ENCODE measurements at places on chromosomes 2 and 18.
A peak's percentile ranks its signal among the peaks of the same experiment; 100 is the strongest.

- DNase-seq, result peak; percentile 52
These were observed 15.5 kb upstream of the ECEL1 start for GRCh38 chr2:232502911-232503808.

GRCh38 chr18:31197676-31198075 lies 35.0 kb upstream of the DSC1 start:
- DNase-seq, result no peak

DNA sequence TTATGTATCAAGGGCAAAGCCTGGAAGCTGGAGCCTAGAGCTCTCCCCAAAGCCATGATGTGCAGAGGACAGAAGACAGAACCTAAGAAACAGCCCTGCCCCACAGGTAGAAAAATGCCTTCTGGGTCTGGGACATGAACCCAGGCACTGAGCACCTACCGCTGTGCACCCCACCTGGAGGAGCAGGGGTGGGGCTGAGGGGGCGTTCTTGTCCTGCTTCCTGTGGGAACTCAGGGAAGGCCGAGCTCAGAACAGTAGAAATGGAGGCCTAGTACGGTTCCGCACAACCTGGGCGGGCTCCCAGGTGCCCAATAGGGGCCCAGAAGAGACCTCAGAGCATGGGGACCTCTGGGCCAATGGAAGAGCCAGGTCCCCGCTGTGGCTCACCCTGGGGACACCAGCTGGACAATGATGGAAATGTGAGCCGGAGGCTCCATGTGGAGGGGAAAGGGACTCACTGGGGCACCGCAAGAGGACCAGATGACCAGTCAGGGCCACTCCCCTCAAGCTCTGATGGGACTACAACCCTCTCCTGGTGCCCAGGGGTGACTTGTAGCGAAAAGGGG lies 3.2 kb downstream of the CRACDL start:
- no peak for DNase-seq

DNA sequence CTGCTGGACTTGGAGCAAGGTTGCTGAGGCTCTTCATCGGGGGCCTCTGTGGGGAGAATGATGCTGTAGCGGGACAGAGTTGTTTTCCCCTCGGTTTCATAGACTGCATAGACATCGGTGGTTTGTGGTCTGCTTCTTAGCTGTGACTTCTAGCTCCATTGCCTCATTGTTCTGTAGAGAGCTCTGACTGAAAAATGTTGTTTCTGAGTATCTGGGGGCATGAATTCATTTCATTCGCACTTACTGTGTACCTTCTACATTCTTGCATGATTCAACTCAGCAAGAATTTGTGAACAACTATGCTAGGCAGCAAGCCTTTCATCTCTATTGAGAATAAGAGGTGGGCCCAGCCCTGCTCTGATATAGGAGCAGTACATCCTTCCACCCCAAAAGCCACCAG lies 406.8 kb downstream of the NBAS start:
- DNase-seq, result no peak

GRCh38 chr2:160224060-160224459 lies 24.0 kb upstream of the ITGB6 start:
- no peak for DNase-seq

GRCh38 chr2:181264001-181264400 lies 193.2 kb upstream of the ITGA4 start:
- DNase-seq, result no peak

DNA sequence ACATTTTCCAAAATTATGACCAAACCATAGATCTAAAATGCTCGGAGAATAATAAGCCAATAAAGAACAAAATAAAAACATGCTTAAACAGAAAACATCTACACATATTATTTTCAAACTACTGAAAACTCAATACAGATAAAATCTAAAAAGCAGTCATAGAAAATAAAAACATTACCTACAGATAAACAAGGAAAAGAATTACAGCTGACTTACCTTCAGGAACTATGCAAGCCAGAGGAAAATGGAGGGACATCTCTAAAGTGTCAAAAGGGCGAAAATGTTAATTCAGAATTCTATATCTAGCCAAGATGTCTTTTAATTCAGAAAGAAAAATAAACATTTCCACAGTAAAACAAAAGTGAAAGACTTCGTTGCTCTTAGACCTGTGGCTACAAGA lies 112.9 kb upstream of the GYPC start:
- DNase-seq, result no peak

DNA sequence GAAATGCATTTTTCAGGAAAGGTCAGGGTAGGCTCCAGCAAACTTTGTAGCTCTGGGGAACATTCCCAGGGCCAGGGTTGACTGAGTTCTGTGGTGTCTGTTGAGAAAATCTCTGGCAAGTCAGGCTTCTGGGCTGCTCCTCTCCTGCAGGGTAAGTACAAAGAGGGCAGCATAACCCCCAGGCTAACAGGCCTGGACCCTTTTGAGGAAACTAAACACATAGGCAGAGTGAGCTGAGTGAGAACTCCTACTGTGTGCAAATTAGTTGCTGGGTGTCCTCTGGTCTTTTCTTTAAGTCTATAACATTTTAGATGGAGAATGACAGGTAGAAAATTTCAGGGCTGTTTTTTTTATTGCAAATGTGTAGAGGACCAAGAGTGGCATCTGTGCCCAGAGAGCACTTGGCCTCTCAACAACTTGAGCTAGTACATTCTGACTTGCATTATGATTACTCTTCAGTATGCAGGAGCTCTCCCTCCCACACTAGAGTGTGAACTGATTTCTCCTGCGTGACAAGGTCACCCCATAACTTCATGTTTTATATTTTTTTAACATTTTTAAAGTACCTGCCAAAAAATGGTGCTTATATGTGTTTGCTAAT lies 49.9 kb downstream of the GPR39 start:
- DNase-seq, result no peak

DNA sequence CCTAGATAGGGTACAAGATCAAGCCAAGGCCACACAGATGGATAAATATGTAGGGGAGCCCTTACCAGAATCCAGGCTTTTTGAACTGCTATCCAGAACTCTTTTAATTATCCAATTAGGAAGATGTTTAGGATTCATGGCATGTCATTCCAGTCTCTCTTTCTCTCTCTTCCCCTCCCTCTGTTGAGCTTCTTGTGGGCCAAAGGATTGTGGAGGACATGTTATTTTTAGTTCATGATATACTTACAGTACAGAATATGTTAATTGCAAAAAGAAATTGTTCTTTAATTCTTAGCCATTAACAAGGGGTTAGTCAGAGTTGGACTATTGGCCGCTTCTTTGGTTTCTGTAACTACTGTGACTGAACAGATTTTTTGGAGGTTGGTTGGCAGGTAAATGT lies 113.0 kb downstream of the SETBP1 start:
- DNase-seq, result no peak

- DNase-seq, result no peak
These were observed 2.2 kb downstream of the EPHA4 start for GRCh38 chr2:221569871-221570270.

DNA sequence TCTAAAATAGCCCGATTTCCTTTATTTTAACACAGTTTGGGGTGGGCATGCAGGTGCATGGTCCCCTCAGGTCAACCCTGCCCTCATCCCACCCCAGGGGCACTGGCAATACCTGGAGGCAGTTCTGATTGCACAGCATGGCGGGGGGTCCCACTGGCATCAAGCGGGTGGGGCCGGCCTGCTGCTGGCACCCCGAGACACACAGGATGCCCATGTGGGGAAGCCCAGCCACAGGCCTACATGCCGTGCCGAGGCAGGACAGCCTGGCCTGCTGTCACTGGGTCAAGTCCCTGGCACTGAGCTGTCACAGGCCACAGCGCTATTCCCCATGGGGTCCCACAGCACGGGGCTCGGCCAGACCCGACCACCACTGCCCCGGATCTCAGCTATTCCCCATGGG lies 11.9 kb upstream of the KCNG2 start:
- DNase-seq, result no peak

DNA sequence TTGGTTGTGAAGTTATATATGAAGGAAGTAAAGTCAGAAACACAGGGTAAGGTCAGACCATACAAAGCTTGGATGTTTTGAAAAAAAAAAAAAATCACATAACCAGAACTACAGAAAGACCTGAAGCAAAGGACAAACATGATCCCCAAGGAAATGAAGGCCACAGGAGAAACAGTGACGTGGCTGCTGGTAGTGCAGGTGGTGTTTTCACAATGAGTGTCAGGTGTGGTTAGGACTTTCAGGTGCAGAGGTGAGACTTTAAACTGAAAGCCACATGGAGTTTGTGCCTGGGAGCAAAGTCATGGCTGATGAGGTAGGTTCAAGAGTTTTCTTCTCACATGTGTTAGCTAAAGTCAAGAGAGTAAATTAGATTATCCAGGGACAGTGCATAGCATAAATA lies 270.7 kb downstream of the PIEZO2 start:
- DNase-seq, result no peak

GRCh38 chr2:99867770-99868169 lies 274.6 kb downstream of the AFF3 start:
- no peak for DNase-seq

DNA sequence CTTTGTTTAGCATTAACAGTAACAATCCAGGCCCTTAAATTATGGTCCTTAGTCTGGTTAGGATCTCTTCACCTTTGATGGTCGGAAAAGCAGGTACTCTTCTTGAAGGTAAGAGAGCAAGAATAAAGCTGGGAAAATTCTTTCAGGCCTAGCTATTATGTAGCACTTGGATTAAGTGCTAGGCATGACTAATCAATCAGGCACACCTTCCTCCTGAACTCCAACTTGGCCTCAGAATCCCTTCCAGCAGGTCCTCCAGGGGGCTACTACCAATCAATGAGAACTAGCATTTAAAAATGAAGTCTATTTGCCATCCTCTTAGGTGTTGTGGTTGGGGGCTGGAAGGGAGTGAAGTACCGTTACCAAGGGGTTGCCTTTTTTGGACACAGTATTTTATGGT lies 3.7 kb downstream of the SMYD1 start:
- DNase-seq, result no peak

DNA sequence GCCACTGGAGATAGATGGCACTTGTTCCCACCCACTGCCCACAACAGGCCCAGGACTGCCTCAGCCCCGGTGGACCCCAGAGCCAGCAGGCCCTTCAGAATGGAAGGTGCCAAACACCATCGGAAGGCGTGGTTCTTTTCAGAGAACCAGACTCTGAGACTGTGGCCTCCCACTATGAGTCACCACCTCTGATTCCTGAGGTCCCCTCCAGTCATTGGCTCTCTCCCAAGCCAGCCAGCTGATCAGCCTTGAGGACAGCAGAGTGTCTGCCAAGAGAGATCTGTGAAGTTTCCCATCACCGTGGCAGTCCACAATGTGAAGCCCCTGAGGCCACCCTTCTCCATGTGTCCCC lies 10.4 kb upstream of the MAP3K2 start:
- peak; percentile 50 for DNase-seq

GRCh38 chr2:128465246-128466170 lies 146.8 kb upstream of the HS6ST1 start:
- DNase-seq, result no peak

- DNase-seq, result no peak
These were observed 252.4 kb downstream of the LPIN1 start for GRCh38 chr2:11998626-11999378.

DNA sequence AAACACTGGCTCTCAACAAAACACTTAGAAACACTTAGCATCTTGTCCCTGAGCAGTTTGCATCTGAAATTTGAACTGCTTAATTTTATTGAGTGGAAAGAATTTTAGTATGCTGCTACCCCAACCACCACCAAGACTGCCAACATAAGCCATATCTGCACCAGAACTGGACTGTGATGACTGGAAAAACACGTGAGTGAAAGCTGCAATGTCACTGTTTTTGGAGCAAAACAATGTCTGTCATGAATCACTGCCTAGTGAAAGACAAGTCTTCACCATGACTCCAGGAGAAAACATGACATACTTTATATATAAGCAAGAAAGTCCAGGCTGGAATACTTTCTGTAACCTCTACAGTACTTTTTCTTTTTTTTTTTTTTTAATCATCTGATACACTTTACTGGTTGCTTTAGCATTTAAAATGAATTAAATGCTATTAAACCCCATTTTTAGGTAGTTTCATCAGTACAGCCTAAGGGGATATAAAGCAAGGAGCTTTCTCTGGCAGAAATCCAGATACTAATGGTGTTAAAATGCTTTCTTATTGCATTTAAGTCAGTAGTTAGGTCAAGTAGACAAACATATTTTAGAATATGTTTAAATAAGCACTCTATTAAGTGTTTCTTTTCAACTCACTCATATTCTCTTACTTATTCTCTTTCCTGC lies 2129.4 kb upstream of the PIK3C3 start:
- no peak for DNase-seq

GRCh38 chr2:215529271-215529670 lies 93.4 kb upstream of the FN1 start:
- no peak for DNase-seq

- no peak for DNase-seq
These were observed 37.7 kb upstream of the SYT4 start for GRCh38 chr18:43314941-43315340.

GRCh38 chr2:78065366-78065765 lies 543.2 kb upstream of the LRRTM4 start:
- no peak for DNase-seq

DNA sequence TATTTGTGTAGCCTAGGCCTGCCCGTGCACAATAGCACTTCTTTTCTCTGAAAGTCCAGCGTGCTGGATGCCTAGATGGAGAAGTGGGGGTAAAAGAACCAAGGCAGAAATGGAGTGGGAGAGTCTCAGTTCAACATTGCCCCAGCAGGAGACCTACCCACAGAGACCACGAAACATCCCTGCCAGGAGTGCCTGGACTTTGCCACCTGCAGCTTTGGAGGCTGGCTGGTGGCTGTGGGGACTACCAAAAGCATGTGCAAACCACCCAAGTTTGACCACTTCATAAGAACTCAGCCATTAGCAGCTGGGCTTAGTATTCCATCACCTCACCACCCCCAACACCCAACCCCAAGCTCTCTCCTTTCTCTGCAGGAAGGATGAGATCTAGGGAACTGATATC lies 416.9 kb upstream of the ID2 start:
- DNase-seq, result no peak

DNA sequence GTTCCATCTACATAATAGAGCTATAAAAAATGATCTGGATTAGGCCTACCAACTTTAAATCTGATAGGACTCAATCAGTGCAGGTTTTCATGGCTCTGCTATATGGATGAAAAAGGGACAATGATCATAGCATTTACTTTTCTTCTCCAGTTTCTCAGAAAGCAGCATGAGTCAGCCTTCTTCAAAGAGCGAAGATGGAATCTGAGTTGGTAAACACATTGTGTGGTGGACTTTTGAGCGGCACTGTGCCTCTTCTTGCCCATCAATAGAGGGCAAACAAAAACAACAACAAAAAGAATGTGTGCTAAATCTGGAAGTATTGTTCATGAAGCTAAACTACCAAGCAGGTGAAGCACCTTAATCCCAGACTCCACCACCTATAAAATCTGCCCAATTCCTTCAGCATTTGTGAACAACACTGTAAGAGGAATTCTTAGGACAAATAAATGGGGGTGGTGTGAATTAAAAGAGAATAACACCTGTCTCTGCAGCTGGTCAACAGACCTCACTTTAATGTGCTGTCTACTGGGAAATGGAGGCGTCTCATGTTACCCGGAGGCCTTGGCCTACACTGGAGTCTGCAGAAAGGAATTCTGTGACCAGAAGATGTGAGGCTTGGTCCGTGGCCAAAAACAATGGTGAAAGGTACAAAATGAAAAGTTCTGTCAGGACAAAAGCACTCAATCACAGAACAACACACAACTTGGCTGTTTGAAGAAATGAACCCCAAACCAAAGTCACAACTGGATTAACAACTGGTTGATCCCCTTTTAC lies 609.0 kb downstream of the IRS1 start:
- DNase-seq, result no peak
